ENCODE measurements at places on chromosomes 12 and 14. TPM values are rescaled to one million over a fixed set of nuclear protein-coding genes. Genes with fewer than 3 reads are reported as not detected.

- no peak for DNase-seq
These were observed 174.5 kb downstream of the MYRFL start for GRCh38 chr12:69999561-69999960.

GRCh38 chr14:75040507-75040906 is 10.8 kb downstream of the MLH3 start:
- no peak for DNase-seq

GRCh38 chr14:34794217-34794616 is 79.8 kb upstream of the CFL2 start:
- DNase-seq, result no peak

DNA sequence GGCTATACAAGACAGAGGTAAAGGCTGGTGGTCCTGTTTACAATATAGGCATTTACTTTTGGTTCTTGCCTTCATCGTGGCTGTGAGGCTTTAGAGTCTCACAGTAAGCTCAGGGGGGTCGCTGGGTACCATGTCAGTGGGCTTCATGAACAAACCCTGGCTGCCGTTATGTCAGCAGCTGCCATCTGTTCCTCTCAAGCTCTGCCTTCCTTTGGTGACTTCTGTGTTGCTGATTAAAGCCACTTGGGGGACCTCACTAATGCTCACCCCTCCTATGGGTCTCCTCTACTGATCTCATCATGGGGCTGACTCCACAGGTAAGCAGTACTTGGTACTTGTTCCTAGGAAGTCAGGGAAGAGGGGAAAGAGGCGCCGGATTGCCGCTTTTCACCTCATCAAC is 268.7 kb downstream of the TTC6 start:
- no peak for DNase-seq

The NYNRIN gene
- 5.9 TPM for total RNA-seq

DNA sequence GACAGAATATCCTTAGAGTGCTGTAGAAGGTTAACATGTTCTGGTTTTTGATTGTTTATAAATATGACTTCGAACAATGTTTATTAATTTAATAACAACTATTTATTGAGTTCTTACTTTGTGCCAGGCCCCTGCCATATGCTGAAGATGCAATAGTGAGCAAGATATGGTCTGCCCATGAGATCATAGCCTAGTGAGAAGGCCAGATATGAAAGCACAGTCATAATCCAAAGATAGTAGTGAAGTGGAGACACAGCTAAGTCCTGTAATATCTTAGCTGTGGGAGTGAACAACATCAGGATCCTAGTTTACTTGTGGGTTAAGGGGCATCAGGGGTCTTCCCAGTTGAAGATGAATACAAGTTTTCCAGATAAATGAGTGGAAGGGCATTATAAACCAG is 189.4 kb upstream of the FBXO33 start:
- no peak for DNase-seq
